Stimulated activated CD8-positive, alpha-beta memory T cell treated with anti-CD3 and anti-CD28 coated beads, Interleukin-2, amount 100 ng/mL, for 48 hours (primary cell): ENCODE measurements at places on chromosomes 7 and 10.

DNA sequence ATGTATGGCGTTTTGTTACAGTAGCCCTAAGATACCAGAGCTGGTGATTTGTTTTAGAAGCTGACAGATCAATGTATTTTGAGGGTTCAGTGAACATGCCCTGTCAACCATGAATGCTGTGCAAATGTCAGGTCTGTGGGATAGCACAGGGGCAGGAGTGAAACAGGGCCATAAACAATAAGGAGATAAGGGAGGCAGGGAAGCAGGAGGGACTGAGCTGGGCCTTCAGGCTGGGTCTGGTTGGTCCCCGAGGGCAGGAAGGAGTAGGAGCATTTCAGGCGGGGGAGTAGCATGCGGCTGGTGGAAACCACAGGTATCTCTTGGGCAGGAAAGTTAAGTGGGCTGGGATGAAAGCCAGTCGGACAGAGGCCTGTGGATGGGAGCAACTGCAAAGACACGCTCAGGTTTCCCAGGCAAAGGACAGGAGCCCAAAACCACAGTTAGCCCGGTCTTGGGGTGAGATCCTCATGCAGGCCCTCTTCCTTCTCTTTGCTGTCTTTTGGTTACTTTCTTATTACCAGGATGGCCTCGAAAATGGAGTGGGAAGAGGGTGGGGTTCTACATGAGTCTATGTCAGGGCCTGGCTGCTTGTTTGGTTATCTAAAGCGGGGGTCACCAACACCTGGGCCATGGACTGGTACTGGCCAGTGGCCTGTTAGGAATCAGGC, 69.5 kb upstream of the SEPHS1 start:
- DNase-seq: no peak

DNA sequence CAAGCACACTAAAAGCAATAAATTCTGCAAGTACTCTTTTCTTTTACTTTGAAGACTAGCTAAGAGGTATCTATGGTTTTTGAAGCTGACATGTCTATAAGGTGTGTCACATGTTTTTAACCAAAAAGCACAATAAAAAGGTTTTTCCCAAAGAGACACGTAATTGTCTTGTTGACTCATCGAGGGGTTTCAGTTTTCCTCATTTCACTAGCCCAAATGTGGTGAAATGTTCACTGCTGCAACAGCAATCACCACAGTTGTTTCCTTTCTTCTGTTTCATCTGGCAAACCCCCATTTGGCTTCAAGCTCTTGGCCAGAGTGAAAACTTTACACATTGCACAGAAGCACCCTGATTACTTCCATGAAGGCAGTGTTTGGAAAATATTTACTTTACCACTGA, 3.8 kb upstream of the HOXA4 start:
- no peak for DNase-seq

DNA sequence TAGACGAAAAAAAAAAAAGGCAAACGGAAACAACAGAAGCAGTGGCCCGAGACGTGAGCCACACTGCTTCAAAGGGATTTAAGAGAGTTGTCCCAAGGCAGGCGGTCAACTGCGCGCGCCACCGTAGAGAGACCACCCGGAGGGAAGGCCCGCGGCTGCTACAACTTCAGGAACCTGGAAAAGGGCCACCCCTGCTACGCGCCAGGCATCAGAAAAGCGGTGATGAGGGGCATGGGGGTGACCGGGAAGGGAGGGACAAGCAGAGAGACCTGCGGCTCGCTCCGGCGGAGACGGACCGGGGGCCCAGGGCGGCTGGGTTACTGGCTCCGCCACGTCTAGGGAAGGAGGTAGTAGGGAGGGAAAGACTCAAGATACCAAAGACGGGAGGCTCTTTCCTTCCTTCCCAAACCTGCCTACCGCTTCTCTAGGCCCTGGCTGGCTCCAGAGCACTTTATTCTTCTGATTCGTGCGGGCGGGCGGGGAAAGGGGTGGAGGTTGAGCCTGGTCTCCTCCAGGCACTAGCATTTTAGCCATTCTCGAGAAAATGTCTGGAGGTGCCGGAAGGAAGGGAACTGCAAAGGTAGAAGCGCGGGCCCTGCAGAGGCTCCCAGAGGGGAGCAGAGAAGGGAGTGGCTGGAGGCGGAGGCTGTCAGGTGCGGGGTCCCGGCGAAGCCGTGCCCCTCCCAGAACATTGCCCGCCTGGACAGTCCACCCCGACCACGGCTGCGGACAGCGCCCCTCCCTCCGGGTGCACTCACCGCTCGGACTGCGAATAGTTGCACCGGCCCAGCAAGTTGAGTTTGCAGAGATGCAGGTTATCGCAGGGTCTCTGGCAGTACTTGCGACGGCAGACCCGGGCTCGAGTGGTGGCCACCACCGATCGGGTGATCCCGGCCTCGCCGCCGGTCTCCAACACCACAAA, 993 bp downstream of the ZC3HAV1 start:
- DNase-seq: no peak

DNA sequence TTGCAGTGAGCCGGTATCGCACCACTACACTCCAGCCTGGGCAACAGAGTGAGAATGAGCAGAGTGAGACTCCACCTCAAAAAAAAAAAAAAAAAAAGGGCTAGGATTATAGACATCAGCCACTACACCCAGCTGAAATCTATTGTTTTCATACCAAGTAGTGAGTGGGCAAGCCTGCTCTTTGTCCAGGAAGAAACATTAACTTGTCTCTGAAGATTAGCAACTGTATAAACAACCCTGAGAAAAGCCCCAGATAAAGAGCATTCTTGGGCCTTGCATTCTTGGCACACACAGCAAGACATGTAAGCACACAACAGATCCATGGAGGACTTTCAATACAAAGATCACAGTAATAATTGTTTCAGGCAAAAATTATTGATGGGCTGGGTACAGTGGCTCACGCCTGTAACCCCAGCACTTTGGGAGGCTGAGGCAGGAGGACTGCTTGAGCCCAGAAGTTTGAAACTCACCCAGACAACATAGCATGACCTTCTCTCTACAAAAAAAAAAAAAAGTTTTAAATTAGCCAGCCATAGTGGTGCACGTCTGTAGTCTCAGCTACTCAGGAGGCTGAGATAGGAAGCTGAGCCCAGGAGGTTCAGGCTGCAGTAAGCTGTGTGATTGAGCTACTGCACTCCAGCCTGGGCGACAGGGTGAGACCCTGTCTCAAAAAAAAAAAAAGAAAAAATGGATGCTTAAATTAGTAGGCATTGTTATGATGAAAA, 4.4 kb downstream of the PSPH start:
- DNase-seq: no peak

- no peak for DNase-seq
Measured at GRCh38 chr7:105101864-105102263, 87.9 kb downstream of the KMT2E start.

GRCh38 chr7:139661903-139662302, 115.9 kb downstream of the HIPK2 start:
- DNase-seq: no peak

DNA sequence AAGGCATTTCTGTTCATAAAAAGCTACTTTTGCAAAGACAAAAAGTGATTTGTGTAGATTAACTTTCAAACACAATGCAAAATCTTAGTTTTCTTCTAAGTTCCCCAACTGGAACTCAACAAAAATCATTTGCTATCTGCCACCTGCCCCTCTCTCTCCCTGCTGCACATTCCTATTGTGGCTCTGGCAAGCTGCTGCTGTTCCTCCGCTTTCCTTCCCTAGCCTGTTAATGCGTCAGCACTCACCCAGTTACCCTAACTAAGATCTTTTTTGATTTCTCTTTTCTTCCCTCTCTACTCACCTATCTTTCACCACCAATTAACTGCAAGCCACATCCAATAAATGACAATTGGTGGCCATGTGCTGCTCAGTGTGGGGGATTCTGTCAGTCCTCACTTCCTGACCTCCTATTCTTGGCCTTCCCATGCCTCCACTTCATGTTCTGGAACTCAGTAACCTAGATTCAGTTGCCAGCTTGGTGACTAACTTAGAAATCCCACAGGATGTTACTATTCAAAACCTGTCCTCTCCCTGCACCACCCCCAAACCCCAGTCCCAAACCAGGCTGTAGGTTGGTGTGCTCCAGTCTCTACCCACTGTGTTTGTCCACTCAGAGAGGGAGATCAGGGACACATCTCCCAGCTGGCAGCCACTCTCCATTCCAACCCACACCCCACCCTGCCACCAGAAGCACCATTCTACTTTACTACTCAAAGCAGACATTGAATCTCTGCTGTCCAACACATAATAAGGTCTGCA, 140.2 kb upstream of the CTTNBP2 start:
- no peak for DNase-seq

- no peak for DNase-seq
Measured at GRCh38 chr7:35508623-35509400, 186.1 kb downstream of the HERPUD2 start.

GRCh38 chr10:11643039-11643438, 31.6 kb upstream of the USP6NL start:
- no peak for DNase-seq

DNA sequence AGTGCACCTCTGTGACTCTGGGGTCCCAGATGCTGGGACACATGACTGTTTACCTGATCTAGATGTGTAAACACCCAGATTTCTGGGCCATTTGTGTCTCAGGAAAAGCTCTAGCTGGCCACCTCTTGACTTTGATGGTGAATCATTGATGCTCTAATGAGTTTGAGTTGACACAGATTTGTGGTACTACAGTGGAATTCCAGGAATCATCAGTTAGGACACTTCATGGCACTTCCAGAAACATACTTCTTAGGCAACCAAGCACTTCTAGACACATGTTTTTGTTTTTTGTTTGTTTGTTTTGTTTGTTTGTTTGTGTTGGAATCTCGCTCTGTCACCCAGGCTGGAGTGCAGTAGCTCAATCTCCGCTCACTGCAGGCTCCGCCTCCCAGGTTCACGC, 302.2 kb upstream of the ZMIZ1 start:
- DNase-seq: no peak

GRCh38 chr10:12637649-12638048, 288.3 kb downstream of the CAMK1D start:
- DNase-seq: no peak

DNA sequence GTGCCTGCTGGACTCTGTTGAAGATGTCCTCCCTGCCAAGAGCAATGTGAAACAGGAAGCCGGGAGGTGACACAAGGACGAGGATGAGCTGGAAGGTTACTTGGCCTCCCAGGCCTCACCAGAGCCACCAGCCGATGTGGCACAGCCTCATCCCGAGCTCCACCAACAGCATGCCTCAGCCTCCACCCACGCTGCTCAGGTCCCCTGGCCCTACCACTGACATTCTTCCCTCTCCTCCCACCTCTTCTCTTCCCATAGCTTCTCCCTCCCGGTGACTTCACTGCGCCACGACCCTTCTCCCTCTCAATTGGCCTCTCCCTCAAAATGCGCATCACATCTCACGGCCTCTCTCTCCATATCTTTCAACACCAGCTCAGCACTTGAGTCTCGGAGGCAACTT, 249.9 kb downstream of the SKAP2 start:
- DNase-seq: no peak

- DNase-seq: no peak
Measured at GRCh38 chr10:69938541-69938991, 114.1 kb upstream of the MACROH2A2 start.

GRCh38 chr7:138125119-138125518, 48.9 kb downstream of the AKR1D1 start:
- DNase-seq: no peak

- DNase-seq: no peak
Measured at GRCh38 chr10:12417331-12417730, 68.0 kb downstream of the CAMK1D start.

DNA sequence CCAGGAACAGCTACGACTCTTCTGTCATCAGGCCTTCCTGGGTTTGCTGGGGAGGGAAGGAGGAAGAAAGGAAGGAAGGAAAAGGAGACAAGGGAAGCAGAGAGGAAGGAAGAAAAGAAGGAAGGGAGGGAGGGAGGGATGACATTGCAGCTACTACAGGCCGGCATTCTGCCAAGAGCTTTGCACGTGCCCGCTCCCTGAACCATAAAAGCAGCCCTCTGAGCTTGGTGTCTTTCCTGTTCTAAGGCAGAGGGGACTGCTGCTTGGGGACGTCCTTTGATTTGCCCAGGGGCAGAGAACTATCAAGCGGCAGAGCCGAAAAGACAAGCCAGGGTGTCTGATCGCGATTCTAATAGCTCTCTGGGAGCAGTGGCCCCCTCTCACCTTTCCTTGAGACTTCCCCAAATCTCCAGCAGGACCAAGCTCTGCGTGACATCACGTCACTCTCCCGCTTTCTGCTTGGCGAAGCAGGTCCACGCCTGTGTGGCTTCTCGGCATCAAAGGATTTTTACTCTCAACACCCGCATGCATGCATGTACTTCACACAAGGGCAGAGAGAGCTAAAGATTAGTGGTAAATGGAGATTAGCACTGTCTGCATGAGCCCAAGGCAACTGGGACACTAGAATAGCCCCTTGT, 167.8 kb upstream of the AUTS2 start:
- DNase-seq: no peak

DNA sequence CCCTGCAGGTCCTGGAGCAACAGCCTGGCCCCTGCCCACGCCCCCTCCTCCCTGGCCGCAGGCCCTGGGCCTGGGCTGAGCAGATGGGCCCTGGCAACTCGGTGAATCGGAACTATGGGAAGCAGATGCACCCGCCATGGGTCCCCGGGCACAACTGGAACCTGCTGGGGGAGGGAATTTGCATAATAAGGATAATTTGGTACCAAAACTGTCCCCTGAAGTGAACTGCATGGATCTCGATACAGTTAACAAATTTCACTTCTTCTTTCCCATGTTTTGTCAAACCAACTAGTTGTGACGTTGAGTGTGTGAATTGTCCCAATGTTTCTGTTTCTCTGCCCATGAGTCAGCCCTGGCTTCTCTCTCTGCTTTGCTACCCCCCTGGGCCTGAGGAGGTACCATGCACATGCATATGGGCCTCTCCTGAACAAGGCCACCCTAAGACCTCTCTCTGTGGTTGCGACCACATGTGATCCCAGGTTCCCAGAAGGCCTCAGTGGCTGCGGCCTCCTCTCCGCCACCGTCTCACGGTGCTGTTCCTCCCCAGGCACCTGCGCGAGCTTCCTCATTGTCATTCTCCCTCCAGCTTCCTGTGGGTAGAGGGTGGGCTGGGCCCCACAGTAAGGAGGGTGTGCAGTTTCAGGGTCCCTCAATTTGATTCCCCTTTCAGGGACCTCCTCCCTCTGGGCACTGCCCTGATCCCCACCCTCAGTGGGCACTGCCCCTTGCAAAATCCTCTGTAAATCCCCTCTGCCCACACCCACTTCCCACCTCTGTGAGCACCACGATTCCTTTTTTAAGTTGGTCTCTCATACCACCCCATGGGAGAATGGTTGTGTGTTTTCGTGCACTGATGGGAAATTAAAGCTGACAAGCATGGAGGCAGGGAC, 40.0 kb downstream of the FIGNL1 start:
- DNase-seq: no peak

- no peak for DNase-seq
Measured at GRCh38 chr7:94949532-94949931, 42.1 kb downstream of the PPP1R9A start.
